AG08396 (cell line): ENCODE measurements at places on chromosomes 6 and 20.

DNA sequence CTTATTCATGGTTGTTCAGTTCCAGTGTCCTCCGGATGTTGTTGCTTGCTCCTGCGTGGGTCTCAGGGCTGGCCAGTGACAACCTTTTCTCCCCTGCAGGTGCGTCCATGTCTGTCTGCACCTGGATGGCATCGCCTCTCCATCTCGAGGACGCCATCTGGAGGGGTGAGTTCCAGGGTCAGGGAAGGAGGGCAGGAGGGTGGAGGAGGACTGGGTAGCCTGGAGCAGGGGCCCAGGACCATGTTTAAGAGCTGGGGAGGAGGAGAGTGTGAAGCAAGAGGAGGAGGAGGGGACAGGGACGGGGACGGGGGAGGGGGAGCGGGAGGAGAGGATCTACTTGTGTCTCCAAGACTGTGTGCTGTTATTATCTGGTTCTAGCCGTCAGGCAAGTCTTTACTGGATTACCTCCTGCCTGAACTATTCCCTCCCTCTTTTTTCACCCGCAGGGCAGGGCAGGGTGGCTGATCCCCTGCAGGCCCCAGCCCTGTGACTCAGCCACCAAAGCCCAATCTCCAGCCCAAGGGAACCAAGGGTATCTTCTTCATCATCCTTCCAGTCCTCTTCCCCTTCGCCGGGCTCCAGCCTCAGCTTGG is 32.2 kb upstream of the TULP1 start:
- DNase-seq: no peak

DNA sequence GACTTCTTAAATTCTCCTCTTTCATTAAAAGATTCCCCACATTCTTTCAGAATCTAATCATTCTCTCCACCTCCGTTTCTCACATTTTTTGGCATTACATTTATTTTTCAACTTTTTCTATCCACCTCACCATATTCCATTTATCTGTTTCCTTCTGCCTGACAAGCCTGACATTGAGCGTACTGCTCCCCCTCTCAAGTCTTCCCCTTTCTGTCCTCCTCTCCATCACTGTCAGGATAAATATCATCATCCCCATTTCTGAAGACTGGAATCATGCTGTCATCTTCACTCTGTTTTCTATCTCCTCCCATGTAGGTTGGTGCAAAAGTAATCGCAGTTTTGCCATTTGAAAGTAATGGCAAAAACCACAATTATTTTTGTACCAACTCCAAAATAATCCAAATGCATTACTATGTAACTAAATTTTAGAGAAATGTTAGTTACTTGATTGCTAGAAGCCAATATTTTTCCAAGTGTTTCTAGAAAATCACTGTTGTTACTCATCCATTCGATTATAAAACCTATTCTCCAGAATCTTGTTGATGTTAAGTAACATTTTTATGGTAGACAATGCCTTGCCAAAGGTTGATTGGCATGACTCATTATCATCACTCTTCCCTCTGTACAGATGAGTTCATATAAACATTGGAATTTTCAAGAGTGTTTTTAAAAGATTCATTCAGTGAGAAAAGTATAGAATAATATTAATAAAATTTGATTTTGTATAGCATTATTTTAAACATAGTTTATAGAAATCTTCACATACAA is 292.3 kb upstream of the RNF217 start:
- DNase-seq: no peak

- no peak for DNase-seq
These were observed 203.9 kb upstream of the CST7 start for GRCh38 chr20:24745206-24745605.

- DNase-seq: no peak
These were observed 26.1 kb downstream of the C20orf203 start for GRCh38 chr20:32647606-32648005.

GRCh38 chr20:19285436-19285835 is 73.0 kb downstream of the SLC24A3 start:
- no peak for DNase-seq

DNA sequence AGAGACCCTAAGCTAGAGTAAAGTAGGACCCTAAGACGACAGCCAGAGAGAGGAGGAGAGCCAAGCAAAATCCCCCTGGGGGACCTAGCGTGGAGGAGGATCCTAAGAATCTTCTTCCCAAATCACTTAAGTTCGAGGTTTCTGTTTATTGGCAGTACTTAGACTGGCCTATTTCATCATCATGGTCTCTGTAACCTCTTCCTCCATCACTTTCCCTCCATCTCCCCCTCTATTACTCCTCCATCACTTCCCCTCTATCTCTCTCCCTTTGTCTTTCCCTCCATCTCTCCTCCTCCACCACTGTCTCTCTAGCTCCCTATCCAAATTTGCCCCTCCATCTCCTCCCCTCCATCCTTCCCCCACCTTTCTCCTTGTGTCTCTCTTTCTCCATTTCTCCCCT is 833.6 kb upstream of the FLRT3 start:
- DNase-seq: no peak

DNA sequence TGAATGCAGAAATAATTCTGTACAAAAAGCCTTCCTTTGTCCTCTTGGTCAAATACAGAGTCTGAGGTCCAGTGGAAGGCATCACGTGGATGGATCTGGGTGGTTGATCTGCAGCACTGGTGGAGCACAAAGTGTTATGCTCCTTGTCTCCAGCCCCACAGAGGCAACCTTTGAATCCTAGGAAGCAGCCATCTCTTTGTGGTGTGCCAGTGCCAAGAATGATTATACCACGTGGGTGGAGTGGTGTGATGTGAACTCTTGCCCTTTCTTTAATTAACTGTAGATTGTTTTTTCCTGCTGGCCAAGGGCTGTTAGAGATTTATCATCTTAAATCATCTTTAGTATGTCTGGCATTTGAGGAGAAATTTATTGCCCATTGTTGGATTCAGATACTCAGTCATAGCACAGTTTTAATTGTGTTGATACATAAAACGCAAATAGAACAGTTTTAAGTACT is 31.1 kb downstream of the NCOA7 start:
- no peak for DNase-seq

- DNase-seq: no peak
These were observed 95.6 kb upstream of the ISM1 start for GRCh38 chr20:13125486-13125885.

DNA sequence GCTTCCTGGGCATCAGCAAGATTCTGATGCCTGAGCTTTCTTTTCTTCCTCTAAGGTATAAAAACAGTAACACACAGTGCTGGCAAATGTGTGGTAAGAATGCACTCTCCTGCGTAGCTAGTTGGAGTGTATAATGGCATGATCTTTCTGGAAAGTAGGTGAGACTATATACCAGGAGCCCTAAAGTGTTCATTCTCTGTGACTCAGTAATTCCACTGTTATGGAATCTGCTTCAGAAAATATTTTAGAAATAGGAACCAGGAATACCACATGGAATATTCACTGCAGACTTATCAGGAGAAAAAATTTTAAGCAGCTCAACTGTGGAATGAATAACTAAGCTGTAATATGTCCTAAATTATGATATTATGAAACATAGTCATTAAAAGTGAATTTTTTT is 16.9 kb upstream of the CSE1L start:
- no peak for DNase-seq

DNA sequence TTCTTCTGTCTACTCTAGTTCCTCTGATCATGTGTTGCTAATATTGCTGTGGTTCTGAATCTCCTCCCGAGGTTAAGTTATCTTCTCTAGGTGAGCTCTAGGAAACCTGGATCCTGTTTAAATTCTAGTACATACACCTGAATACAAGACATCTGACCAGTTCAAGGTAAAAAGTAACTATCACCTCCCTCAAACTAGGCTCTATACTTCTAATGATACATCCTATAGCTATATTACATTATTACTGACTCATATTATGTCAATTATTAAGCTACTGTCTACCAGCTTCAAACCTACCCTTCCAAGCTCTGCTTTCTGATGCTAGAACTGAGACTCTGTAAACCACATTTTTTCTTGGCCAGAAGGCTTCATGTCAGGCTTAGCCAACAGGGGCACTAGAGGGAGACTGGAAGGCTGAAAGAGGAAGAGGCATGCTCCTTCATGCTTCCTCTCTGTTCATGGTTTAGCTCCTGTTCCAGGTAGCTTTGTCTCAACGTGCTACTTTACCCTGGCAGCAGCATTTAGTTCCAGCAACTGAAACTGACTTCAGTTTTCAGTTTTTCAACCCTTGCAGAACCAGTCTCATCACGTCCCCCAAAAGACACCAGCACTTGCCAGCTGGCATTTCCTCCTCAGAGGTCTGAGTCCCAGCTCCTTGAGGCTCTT is 148.4 kb upstream of the TOP1 start:
- no peak for DNase-seq

DNA sequence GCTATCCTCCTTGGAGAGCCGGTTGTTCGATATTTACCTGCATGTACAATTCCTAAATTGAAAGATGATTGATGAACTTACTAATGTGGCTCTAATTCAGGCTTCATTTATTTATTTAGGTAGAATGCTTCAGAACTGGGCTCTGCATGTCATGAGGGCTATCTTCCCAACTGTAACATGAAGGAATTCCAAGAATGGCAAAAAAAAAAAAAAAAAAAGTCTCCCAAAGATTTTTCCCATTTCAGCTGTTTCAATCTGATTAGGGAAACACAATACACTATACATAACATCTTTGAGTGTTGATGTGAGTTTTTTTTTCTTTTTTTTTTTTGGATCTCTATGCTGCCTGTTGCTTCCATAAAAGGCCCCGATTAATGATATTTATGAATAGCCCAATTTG is 120.1 kb upstream of the SHLD1 start:
- DNase-seq: no peak

- DNase-seq: no peak
These were observed 44.6 kb downstream of the HIVEP2 start for GRCh38 chr6:142900227-142900971.

DNA sequence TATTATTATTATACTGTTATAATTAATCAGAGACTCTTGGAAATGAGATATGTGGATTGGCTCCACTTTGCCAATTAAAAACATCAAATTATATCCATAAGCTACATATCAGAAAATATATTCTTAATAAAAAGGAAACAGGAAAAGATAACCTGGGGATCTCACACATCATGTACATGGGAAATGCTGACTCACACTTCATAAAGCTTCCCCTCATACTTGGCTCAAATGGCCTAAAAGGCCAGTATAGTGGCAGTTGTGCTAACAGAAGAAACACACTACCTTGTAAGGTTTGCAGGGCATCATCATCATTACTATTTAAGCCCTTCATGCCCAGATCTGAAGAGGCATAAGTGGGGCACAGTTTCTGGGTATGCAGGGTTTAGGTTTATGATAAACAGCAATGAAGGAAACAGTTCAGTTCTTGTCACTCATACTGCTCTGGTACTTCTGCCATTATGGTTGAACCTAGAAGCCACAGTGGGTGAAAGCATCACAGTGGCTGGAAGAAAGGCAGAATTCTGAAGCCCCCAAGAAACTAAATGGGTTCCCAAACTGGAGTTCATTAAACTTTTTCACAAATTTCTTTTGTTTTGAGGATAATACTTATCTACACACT is 60.6 kb downstream of the BTBD9 start:
- no peak for DNase-seq
